ENCODE measurements at places on chromosomes 5 and 9.

GRCh38 chr5:150492621-150493020 lies 15.3 kb upstream of the NDST1 start:
- DNase-seq, result no peak

GRCh38 chr9:38154501-38155421 lies 85.7 kb upstream of the SHB start:
- no peak for DNase-seq

DNA sequence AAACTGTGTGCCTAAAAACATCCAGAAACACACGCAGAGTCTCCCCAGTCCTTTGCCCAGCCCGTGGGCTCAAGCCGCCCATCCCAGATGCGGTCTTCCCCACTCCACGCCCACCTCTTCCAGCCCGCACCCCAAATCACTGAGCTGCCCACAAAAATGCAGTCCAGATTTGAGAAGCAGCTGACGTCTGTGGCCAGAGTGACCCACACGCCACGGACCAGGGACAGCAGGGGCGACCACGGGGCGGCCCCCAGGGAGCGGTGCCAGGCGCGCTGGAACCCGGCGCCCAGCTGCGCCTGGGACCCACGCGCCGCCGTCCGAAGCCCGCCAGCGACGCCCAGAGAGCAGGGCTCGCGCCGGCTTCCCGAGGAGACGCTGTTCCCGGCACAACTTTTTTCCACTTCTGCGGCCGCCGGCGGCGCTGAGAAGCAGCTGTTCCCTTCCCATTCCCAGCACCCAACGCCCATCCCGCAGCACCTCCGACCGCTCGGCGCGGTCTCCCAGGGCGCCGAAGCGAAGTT lies 674 bp downstream of the LHFPL2 start:
- no peak for DNase-seq

DNA sequence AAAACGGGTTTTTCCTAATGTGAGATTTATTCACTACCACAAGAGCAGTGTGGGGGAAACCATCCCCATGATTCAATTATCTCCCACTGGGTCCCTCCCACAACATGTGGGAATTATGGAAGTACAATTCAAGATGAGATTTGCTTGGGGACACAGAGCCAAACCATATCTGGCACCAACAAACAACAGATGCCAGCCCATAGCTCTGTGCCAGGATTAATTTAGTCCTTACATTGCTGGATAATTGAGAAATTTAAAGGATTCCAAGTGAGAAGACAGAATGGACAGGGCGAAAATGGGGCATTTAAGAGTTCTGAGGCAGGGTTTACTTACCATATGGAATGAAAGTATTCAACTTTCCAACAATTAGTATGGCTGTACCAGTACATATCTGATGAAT lies 30.8 kb upstream of the DNAH5 start:
- no peak for DNase-seq

- DNase-seq, result no peak
These were observed 132.7 kb downstream of the GLIS3 start for GRCh38 chr9:4167079-4167671.

- no peak for DNase-seq
These were observed 29.0 kb downstream of the TAS2R1 start for GRCh38 chr5:9601055-9601739.

GRCh38 chr5:65539827-65540226 lies 23.1 kb downstream of the CENPK start:
- no peak for DNase-seq

- no peak for DNase-seq
These were observed 210.6 kb downstream of the AUH start for GRCh38 chr9:91150998-91151717.

- no peak for DNase-seq
These were observed 237.6 kb upstream of the RGMB start for GRCh38 chr5:98535901-98536300.

- DNase-seq, result no peak
These were observed 111.5 kb upstream of the BASP1 start for GRCh38 chr5:17105744-17106418.

DNA sequence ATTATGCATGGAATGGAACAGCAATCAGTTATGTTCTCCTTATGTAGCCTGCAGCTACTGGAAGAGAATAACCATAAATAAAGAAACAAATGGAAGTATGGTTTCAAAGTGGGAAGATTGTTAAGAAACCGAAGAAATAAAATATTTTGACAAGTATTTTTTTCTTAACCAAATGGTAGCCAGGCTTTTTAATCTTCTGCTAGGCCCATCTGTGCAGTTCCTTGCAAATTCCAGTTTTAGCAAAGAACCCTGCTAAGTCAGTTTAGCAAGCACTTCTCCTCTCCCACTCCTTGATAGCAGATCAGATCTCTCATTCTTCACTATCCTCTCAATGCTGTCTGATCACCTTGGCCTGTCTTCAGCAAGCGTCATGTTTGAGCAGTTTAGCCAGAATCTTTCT lies 111.1 kb upstream of the PRDM9 start:
- DNase-seq, result no peak

GRCh38 chr5:125381290-125381689 lies 634.9 kb upstream of the ZNF608 start:
- no peak for DNase-seq

DNA sequence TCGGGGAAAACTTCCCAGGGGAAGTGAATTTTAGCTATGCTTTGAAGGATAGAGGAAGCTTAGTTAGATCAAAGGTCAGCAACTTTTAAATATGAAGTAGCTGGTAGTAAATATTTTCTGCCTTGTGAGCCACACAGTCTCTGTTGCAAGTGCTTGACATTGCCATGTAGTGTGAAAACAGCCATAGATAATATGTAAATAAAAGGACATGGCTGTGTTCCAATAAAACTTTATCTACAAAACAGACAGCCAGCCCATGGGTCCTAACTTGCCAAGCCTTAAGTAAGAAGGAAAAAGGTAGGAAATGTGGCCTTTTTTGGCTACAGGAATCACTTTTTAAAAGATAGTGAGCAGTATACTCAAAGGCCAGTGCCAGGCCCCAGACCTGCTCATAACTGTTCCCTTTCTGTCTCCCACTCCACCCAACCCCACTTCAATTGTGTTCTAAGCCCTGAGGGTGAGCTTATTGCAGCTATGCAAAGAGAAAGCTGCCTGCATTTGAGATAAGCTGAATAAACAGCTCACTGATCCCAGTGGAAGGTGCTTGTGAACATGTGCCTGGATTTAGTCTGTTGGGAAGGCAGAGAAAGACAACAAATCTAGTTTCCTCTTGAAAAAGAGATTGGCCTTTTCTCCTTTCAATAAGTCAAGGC lies 113.0 kb upstream of the TRIM32 start:
- DNase-seq, result no peak

GRCh38 chr5:157159209-157159751 lies 6.8 kb downstream of the GARIN3 start:
- no peak for DNase-seq

- DNase-seq, result no peak
These were observed 813.9 kb upstream of the CDH10 start for GRCh38 chr5:25458628-25459027.

DNA sequence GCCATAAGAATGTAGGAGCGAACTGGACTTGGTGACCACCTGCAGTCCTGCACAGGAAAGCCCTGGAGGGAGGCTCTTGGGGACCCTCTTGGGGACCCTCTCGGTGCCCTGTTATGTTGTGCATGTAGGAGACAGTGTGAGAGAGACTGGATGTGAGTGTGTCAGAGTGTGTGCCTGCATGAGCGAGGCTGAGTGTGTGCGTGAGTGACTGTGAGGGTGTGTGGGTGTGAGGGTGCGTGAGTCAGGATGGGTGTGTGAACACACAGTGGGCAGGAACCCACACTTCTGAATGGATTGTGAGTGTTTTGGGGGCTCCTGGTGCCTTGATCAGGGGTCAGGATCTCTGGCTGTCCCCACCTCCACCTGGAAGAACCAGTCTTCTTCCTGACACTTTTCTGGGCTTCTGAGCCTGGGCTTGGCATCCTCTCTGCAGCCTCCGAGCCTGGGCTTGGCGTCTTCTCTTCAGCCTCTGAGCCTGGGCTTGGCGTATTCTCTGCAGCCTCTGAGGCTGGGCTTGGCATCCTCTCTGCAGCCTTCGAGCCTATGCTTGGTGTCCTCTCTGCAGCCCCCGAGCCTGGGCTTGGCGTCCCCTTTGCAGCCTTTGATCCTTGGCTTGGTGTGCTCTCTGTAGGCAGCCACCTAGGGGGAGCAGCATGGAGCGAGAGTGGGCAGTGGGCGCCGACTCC lies 25.6 kb upstream of the ANKRD33B start:
- no peak for DNase-seq

- DNase-seq, result no peak
These were observed 2064.4 kb upstream of the C9orf72 start for GRCh38 chr9:29637471-29638237.

- no peak for DNase-seq
These were observed 6.3 kb downstream of the DAPK1 start for GRCh38 chr9:87503927-87504326.

DNA sequence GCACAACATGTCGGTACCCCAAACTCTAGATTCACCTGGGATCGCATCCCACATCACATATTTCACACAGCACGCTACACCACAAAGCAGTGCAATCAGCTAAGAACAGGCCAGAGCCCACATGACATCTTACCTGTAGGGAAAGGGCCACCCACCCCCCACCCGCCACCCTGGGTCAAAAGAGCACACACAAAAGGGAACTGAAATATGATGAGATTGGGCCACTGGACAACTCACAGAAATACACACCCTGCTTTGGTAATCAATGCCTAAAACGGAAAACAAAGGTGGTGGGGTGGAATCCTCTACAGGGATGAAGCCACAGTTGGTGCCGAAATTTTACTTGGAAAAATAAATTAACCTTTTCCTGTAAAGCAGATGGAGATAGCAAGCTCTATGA lies 13.1 kb downstream of the RETREG1 start:
- DNase-seq, result no peak

- no peak for DNase-seq
These were observed 2.1 kb upstream of the INPP5E start for GRCh38 chr9:136441681-136442245.

GRCh38 chr5:95948631-95949030 lies 13.0 kb downstream of the ELL2 start:
- no peak for DNase-seq

GRCh38 chr9:109476642-109477257 lies 21.4 kb downstream of the PTPN3 start:
- DNase-seq, result no peak

- no peak for DNase-seq
These were observed 539.5 kb downstream of the EBF1 start for GRCh38 chr5:158560170-158560569.

GRCh38 chr9:126591922-126592321 lies 21.8 kb upstream of the LMX1B start:
- no peak for DNase-seq

DNA sequence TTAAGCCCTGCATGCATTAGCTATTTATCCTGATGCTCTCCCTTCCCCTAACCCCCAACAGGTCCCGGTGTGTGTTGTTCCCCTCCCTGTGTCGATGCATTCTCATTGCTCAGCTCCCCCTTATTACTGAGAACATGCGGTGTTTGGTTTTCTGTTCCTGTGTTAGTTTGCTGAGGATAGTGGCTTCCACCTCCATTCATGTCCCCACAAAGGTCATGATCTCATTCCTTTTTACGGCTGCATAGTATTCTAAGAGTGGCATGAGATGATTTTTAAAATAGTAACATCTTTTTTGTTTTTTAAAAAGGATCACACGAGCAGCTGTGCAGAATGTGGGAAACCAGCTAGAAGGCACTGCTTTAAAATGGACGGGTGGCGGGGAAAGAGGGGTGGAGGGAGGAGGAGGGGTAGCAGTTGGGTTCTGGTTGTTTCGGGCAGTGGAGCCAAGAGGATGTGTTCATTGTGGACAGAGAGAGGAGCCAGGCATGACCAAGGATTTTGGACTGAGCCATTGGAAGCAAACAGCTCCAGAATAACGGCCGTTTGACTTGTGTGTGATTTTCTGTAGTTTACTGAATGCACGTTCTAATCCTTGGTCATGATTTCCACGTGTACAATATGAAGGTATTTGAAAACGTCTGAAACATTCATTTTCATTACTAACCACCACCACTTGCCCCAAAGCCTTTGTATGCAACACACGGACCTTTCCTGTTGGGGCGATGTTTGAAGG lies 1.7 kb upstream of the TENT4A start:
- no peak for DNase-seq

GRCh38 chr9:98182069-98182820 lies 10.2 kb downstream of the CORO2A start:
- DNase-seq, result no peak

DNA sequence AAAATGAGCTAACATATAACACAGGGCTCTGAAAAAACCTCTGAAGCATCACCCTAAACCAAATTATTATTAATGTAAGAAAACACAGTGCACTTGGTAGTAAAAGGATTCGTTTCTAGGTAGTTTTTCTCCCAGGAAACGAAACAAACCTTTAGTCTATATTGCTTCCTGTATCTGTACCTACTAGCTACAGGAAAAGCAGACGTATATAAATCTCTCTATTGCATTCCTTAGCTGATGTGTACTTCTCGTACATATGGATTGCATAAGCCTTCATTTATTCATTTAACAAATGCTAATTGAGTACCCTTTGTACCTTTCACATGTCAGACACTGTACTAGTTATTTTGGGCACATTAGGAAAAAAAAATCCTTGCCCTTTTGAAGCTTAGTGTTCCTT lies 85.0 kb upstream of the RASA1 start:
- DNase-seq, result no peak

DNA sequence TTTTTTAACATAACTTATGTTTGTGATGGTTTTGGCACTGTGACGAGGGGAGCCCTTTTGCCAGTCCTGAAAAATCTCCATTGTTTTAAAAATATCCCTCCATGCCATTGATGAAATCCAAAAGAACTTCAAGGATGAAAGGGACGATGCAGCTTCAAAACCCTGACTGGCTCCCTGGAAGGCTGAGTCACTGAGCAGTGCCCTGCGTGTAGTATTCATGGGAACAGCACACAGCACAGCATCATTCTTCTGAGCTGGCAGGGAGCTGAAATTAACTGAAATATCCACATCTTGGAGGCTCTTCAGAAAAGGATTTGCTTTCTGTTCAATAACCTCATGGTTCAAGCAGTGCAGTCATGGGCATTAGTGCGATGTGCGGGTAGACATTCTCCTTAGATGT lies 29.7 kb downstream of the PDE4D start:
- no peak for DNase-seq

- DNase-seq, result no peak
These were observed 698 bp upstream of the SEC24A start for GRCh38 chr5:134647750-134648424.

DNA sequence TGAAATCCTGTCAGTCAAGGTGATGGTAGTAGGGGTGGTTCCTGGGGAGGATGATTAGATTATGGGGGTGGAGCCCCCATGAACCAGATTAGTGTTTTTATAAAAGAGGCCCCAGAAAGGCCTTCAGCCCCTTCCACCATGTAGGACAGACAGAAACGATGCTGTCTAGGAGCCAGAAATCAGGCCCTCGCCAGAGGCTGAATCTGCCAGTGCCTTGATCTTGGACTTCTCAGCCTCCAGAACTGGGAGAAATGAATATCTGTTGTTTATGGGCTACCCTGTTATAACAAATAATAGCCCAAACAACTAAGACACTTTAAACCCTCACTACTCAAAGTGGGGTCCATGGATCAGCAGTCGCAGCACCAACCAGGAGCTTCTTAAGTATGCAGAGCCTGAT lies 20.2 kb upstream of the FOXB2 start:
- no peak for DNase-seq

Measured in stimulated activated CD4-positive, alpha-beta T cell treated with anti-CD3 and anti-CD28 coated beads, Interleukin-15, amount 100 ng/mL, for 1 hour (primary cell).